GM10248 (cell line): ENCODE measurements at places on chromosomes 7 and 10.
A peak's percentile ranks its signal among the peaks of the same experiment; 100 is the strongest.

GRCh38 chr7:116075351-116076145, 45.0 kb upstream of the TFEC start:
- DNase-seq, result no peak

DNA sequence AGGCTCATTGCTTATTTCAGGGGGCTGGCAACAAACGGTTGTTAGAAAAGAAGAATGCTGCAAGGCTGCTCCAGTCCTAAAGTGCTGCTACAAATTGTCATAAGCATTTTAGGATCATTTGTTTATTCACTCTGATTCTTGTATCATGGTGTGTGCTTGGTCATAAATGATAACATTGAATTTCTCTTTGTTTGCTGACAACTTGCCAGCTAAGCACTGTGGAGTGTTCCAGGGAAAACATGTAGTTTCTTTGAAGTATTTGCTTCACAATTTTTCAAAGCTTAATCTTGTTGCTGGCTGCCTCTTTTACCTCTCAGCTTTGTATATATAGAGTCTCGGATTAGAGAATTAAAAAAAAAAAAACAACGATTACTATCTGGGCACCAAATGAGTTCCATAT, 263.0 kb downstream of the PHF14 start:
- DNase-seq, result no peak

DNA sequence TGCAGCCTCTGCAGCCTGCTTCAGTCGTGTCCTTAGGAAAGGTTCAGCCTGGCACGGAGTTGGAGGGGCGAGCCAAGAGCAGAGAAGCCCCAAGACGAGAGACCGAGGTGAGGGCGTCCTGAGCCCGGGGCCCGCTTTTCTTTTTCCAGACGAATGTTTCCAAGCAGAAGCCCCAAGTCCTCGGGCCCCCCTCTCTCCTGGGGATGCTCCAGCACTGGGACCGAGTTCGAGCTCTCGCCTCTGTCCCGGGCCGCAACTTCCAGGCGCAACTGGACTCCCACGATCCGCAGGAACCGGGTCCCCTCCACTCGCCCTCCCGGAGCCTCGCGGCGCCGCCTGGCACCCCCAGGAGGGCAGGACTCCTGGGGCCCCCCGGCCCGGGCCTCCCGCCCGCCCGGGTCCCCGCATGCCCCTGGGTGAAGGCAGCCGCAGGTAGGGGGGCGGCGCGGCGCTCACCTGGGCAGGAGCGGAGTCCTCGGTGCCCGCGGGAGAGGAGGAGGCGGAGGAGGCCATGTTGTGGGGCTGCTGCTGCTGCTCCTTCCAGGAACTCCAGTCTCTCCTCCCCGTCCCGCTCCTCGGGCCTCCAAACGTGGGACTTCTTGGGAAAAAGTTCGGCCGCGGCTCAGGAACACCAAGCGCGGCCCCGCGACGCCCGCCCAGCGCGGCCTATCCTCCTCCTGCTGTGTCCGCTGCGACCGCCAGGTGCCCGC, 45.3 kb upstream of the CDK1 start:
- peak; percentile 56 for DNase-seq

DNA sequence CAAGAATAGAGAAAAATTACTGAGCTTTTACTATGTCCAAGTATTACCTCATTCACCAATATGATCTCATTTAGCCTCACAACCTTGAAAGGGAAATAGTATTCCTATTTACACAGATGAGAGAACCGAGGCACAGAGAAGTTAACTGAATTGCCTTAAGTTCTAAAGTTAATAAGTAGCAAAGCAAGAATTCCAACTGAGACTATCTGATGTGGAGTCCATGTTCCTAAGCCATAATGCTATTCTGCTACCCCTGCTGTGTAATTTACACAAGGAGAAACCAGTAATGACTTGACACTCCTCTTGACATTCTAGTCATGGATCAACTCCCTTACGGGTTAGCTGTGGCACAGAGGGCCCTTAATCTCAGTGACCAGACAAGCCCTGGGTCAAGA, 60.7 kb downstream of the ABCB4 start:
- no peak for DNase-seq

- DNase-seq, result no peak
These were observed 563.9 kb upstream of the C7orf33 start for GRCh38 chr7:148026713-148027112.

GRCh38 chr7:6235029-6235871, 37.2 kb downstream of the CYTH3 start:
- no peak for DNase-seq

GRCh38 chr7:22823142-22823497, 471 bp upstream of the TOMM7 start:
- DNase-seq, result no peak

GRCh38 chr10:91797048-91797690, 1.1 kb upstream of the TNKS2 start:
- DNase-seq, result no peak

DNA sequence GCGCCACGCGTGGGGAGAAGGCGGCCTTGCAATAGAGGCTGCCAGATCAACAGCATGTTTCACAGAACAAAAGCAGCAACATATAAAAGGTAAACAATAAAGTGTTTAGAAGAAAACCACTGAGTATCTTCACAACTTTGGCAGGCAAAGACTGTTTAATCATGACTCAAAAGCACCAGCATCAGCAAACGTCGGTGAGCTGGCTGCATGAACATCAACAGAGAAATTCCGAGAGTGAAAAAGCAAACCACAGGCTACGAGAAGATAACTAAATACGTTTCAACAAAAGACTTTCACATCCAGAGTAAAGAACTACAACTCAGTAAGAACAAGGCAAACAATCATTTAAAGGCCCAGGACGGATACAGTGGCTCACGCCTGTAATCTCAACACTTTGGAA, 172.0 kb downstream of the MAD1L1 start:
- no peak for DNase-seq

- no peak for DNase-seq
These were observed 212.8 kb downstream of the NSUN6 start for GRCh38 chr10:18438361-18439126.

DNA sequence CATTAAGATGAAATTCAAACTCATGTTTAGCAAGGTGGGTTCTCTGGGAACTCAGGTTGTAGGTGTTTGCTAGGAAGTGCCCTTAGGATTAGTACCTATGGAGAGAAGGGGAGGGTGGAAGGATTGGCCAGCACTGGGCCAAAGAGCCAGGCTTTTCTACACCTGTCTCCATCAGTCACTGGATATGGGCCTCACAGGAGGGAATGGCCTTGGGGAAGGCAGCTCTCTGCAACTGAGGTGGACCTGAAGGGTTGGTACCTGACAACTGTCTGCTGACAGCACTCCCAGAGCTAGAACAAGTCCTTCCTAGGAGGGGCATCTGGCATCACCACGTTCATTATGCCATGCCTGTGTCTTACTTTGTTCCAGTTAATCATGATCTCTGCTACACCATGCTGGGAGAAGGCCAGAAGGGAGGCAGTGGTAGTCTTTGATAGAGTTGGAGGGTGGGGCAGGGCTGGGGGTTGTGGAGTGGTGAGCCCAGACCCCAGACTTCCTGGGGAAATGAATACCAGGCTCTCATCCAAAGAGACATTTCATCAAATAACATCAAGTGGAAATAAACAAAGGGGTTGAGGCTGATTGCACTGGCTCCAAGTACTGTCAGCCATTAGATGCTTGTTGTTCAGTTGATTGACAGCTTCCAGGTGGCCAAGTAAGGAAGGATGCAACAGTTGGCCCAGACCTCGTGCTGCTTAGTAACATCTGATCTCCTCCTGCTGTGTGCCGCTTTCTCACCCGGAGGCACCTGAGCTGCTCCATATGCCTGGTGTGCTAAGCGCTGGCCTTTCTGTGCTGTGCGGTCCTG, 70.6 kb upstream of the PIK3CG start:
- DNase-seq, result no peak

DNA sequence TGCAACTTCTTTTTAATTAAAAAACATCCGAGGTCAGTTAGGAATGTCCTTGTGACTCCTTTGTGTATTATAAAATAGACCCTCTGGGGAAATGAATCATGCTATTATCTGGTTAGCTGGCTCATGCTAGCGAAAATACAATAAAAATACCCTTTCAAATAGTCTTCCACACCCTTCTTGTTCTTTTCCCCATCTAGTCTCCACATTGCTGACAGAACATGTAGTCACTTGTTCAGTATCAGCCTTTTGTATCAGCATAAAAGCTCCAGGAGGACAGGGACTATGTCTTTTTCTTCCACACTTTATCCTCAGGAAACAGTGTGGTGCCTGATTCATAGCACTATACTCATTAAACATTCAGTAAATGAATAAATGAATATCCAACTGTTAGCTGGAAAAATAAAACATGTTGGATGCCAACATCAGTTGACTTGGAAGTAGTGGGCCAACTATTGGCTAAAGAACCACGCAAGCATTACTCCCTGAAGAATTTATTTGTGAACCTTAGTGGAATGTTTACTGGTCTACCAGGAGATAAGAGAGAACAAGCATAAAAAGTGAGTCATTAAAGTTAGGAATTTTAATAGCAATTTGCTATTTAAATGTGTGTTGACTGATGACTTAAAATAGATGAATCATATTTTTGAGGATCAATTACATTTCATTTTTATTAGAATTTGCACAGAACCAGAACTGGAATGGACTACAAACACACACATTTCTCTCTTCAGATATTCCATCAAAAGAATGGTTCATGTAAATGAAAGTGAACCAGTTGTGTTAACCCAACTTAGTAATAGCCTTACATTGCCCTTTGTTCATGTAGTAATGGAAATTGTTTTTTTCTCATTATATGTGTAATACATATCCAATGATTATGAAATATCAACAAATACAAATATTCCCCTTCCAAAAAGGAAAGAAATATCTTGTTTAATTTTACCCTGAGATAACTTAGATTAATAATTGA, 129.6 kb downstream of the DKK1 start:
- DNase-seq, result no peak

GRCh38 chr10:71408436-71409225, 11.9 kb downstream of the CDH23 start:
- no peak for DNase-seq

GRCh38 chr7:152556013-152556755, 119.8 kb downstream of the XRCC2 start:
- DNase-seq, result no peak

DNA sequence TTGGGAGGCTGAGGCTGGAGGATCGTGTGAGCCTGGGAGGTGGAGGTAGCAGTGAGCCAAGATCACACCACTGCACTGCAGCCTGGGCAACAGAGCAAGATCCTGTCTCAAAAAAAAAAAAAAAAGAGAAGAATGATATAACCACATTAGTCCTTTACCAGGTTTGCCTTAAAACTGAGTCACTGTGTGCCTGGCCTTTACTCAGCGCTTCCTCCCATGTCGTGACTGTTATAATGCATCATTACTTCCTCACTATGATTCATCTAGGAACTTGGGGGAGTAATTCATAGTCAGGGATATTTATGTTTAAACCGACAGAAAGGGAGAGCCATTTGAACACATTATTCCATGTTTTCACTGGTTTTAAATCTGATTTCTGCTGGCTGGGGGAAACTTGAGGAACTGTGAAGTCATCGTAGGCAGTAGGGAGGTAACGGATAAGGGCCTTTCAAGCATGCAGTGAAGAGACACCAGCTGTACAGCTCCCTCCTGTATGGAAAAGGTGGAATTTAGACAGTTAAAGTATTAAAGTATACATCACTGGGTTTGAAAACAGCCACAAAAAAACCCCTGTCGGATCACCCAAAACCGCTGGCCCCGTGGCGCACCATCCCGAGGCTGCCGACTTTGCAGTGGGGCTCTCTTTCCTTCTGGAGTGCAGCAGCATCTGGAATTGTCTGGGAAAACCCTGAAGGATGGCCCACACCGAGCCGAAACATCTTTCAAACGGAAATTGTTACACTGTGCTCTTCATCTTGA, 119.8 kb downstream of the NKX6-2 start:
- DNase-seq, result no peak

DNA sequence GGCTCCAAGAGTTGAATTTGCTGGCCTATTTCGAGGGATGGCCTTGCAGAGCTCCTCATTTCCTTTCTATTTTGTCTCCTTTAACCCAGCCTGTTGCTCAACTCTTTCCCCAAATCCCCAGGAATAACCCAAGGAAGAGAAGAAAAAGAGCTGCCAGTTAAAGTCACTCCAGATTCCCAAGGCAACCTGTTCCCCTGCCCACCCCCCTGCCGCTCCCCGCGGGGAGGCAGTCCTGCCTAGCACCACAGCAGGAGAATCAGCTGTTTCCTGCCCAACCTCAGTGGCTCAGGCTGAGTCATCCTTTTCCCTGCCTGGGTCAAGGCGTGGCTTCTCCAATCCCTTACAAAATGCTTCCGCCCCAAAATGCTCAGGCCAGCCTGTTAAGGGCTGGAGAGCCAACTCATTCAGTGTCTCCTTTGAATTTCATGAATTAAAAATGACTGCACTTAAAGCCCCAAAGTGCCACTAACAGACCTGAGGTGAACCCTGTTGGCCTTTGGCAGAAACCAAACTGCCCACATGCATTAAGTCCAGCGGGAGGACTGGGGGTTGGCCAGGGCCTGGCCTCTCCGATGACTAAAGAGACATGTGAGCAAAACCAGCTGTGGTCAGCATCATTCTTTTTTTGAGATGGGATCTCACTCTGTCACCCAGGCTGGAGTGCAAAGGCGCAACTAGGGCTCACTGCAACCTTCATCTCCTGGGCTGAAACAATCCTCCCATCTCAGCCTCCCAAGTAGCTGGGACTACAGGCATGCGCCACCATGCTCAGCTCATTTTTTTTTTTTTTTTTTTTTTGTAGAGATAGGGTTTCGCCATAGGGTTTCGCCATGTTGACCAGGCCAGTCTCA, 83.2 kb upstream of the KIF5B start:
- no peak for DNase-seq

DNA sequence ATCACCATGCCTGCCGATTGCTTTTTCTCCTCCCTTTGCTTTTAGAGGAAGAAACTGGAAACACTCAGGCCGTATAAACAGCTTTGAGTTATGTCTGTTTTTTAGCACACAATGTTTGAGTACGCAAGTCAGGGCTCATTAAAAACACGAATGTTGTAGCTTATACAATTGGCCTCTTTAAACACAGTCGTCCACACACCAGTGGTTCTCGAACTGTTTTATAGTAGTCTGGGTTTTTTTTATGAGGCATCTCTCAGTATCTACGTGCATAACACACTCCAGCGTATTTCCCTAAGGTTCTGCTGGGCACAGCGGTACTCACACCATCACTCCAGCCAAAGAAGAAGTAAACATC, 13.4 kb upstream of the CARD11 start:
- no peak for DNase-seq

GRCh38 chr10:121974535-121975294, at the start of gene NSMCE4A:
Gene NSMCE4A (minus strand): TSS chr10:121975217. CDS start chr10:121975165, 52 bp downstream.
- peak; percentile 91 for DNase-seq

- DNase-seq, result no peak
These were observed 89.1 kb upstream of the IFRD1 start for GRCh38 chr7:112361154-112361553.

DNA sequence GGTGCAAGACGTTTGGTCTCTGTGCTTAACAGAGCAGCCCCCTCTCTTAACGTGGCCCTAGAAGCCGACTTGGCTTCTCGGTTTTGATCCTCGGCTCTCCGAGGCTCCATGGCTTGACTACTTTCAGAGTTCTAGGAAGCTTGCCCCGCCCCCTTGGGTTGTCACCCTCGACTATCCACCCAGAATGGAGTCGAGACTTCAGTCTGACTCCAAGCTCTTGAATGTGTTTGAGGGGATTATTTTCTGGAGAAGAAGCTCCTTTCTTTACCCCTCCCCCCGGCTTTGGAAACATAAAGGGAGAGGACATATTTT, 448 bp downstream of the SEC24C start:
- DNase-seq, result peak; percentile 44
